Stimulated activated naive B cell treated with anti-CD40 and anti-IgM and Interleukin-4, amounts not matched to agents 10 μg/mL and 1 μg/mL and 100 μg/mL, for 72 hours (primary cell): ENCODE measurements at places on chromosomes 12 and 14.

- no peak for DNase-seq
These were observed 16.4 kb downstream of the NID2 start for GRCh38 chr14:52052288-52052943.

GRCh38 chr14:51636109-51636508 lies 15.6 kb upstream of the FRMD6 start:
- DNase-seq, result no peak

- no peak for DNase-seq
These were observed 9.7 kb downstream of the AQP6 start for GRCh38 chr12:49982246-49983087.

GRCh38 chr14:22231018-22231417 lies 358.0 kb downstream of the DAD1 start:
- DNase-seq, result peak; percentile 6

GRCh38 chr12:73699318-73699717 lies 838.3 kb upstream of the ATXN7L3B start:
- no peak for DNase-seq

DNA sequence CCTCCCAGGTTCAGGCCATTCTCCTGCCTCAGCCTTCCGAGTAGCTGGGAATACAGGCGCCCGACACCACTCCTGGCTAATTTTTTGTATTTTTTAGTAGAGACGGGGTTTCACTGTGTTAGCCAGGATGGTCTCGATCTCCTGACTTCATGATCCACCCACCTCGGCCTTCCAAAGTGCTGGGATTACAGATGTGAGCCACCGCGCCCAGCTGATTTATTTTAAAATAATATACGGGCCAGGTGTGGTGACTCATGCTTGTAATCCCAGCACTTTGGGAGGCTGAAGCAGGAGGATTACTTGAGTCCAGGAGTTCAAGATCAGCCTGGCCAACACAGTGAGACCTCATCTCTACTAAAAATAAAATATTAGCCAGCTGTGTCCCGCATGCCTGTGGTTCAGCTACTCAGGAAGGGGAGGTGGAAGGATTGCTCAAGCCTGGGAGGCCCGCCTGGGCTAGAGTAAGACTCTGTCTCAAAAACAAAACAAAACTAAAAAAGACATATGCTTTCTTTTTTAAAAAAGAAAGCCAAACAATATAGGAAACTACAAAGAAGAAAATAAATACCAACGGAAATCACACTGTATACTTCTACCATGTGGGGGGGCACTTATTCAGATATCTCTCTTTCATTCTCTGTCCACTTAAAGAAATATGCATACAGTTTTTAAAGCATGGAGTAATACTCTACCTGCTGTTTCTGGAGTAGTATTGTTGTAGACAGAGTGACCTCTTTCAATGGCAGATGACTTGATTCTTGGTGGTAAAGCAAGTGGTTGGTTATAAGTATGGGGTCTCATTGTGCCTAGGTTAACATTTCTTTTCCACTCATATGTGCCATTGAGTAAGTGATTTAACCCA lies 930 bp upstream of the MIA2 start:
- DNase-seq, result no peak

- DNase-seq, result no peak
These were observed 1.5 kb downstream of the PRR4 start for GRCh38 chr12:10847744-10848143.

DNA sequence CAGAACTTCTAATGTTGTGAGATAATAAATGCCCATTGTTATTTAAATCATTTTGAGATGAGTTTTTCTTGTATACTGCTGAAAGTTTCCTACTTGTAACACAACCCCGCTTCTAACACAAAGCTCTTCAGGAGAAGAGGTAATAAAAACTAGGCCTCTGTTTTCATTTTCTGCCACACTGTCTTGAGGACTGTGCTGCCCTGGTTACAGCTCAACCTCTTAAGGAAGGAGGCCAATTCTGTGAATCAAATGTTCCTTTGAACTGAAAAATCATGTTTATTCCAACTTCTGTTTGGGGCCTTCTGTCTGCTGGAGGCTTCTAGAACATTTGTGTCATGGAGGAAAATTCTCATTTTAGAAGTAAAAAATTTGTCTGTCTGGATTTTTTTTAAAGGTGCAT lies 100.3 kb downstream of the LRIG3 start:
- DNase-seq, result no peak

GRCh38 chr14:34122081-34122480 lies 171.2 kb upstream of the EGLN3 start:
- DNase-seq, result no peak

DNA sequence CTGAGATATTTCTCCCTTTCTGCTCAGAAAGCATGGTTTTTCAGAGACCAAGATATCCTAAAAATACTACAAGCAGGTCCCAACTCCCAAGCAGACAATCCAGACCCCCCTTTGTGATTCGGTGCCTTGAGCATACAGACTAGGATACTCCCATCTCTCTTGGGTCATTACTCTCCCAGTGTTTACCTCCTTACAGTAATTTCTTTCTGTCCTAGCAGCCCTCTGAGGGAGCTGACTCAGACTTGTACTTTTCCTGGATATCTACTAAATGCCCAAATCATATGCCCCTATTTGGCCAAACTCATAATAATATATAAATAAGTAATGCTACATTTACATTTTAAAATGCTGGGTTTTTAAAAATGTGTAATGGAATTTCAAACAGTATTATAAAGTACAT lies 355.6 kb downstream of the LRIG3 start:
- DNase-seq, result no peak

GRCh38 chr12:153080-153746 lies 60.7 kb downstream of the SLC6A12 start:
- DNase-seq, result peak; percentile 40

- no peak for DNase-seq
These were observed 216.2 kb downstream of the APAF1 start for GRCh38 chr12:98861251-98861650.

- DNase-seq, result no peak
These were observed 57.9 kb upstream of the FICD start for GRCh38 chr12:108457006-108457733.

DNA sequence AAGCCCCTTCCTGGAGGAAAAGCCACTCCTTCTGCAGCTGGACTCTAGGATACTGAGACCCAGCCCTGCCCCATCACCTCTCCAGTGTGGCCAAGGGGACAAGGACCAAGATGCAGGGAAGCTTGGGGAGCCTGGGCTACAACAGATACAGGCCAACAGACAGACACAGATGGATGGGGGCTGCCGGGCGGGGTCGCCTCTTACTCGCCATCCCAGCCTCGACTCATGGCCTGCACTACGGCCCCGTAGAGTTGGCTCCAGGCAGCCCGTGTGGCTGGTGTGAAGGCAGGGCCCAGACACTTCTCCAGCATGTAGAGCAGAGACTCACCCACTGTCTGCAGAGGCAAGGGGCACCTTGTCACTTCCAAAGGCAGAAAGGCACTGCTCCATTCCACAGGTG lies 4.7 kb downstream of the NGB start:
- DNase-seq, result no peak

- DNase-seq, result no peak
These were observed 5.6 kb upstream of the C14orf180 start for GRCh38 chr14:104573930-104574329.
